ENCODE measurements at places on chromosomes 6 and 20.

- no peak for DNase-seq
Observed at GRCh38 chr6:25973923-25974555, 11.4 kb downstream of the TRIM38 start.

- DNase-seq = no peak
Observed at GRCh38 chr6:20632696-20633095, 98.4 kb downstream of the CDKAL1 start.

GRCh38 chr20:38939686-38940085 is 13.5 kb downstream of the FAM83D start:
- no peak for DNase-seq

DNA sequence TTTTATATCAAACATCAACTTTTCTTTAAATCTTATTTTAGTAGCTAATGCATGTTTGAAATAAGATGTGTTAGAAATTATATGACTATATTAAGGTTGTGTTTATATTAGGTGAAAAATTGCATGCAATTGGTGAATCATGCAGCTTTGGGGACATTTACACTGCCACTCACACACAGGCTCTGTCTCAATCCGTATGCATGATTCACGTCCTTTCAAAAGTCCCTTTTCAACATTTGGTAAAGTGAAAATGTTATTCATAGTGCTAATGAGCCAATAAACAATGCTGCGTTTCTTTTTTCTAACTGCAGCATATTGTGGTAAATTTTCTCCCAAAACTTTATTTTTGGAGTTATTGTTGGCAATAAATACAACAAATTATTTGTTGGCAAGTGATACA is 198.0 kb downstream of the FUT9 start:
- no peak for DNase-seq

DNA sequence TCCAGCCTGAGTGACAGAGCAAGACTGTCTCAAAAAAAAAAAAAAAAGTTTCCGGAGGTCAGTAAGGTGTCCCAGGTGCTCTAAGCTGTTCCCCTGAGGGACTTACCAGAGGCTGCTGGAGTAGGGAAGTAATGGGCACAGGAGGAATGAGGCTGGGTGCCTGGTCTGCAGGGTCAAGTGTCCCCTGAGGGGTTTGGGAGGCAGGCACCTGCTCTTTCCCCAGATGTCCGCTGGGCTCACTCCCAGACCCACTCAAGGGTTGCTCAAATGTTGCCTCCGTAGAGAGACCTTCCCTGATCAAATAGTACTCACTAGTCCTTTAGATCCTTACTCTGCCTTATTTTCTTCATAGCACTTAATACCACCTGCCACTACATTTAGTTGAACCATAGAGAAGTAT is 5.4 kb upstream of the MAPK13 start:
- DNase-seq = no peak

DNA sequence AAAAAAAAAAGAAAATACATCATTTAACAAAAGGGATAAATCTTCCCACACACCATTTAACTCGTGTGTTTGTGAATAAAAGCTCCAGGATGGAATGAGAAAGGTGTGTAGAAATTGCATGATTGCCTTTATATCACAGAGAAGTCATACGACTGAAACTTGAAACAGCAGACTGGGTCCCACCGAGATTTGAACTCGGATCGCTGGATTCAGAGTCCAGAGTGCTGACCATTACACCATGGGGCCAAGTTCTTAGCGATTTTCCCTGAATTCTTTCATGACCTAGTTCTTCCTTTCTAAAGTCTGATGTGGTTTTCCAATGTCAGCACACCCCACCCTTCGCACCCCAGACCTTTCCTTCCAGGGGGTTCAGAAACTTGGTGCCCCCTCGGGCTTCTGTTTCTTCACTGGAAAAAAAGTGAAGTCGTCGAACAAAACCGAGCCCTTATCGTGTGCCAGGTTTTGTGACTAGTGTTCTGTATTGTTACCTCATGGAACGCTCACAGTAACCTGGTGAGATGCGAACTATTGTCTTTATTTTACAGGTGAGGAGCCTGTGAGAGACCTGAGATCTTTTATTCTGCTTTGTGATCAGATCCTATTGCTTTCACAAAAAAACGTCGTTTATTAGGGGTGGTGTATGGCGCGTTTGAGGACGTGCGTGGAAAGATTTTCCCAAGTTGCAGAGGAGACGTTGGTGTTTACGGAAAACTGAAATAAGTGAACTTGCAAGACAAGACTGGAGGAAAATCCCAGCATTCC is 120.8 kb downstream of the OR2B2 start:
- no peak for DNase-seq

DNA sequence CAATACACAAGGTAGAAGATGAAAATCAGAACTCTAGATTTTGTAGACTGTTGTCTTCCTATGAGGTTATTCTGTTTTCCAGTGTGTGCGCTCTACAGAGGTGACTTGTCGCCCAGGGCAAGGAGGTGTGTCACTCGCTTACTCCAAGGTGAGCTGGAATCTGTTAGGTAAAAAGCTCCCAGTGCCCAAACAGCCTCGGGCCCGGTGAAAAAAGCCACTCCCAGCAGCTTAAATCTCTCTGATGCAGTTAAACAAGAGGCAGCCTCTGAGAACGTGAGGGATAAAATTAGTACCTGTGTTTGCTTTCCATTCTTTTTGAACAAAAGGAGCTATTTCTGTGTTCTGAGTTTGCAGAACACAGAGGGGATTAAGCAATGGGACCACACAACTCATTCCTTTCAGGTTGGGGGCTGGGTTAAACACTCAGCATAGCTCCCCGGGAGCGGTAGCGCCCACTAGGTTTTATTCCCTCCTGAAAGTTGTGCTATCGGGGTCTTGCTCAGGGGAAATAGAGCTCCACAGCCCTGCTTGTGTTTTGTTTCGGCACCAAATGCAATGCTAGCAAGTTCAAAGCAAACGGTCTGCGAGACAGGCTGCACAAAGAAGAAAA is 181.2 kb downstream of the FOXA2 start:
- no peak for DNase-seq
